Stimulated activated CD4-positive, alpha-beta T cell treated with anti-CD3 and anti-CD28 coated beads, Interleukin-4, amount 100 ng/mL, for 48 hours (primary cell): ENCODE measurements at places on chromosomes 11 and 22.

DNA sequence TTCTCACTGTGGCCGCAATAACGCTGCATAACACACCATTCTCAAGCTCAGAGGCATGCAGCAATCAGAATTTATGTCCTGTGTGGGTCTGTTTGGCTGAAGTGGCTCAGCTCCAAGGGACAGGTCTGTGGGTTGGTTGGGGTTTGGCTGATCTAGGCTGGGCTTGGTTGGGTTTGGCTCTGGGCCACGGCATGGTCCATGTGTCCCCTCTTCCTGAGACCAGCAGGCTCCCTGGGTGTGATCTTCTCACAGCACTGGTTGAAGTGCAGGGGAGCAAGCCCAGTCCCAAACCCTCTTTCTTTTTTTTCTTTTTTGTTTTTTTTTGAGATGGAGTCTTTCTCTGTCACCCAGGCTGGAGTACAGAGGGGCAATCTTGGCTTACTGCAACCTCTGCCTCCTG, 25.0 kb downstream of the SMIM38 start:
- DNase-seq = no peak

GRCh38 chr22:37126383-37126782, 16.9 kb upstream of the TMPRSS6 start:
- no peak for DNase-seq

DNA sequence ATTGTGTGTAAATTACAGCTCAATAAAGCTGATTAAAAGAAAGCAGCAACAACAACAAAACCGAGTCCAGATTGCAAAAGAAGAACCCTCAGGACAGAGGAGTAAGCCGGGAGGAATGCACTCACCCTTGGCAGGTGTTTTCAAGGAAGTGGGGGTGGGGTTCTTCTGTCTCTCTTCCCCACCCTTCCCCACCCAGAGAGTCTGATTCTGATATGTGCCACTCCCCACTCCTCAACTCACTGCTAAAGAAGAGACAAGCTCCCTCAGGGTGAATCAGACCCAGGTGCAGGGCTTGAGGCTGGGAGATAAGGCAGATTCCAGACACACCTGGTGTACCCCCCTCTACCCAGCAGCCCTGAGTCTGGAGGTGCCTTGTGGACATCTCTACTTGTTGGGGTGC, 38.4 kb upstream of the PHF21A start:
- no peak for DNase-seq

DNA sequence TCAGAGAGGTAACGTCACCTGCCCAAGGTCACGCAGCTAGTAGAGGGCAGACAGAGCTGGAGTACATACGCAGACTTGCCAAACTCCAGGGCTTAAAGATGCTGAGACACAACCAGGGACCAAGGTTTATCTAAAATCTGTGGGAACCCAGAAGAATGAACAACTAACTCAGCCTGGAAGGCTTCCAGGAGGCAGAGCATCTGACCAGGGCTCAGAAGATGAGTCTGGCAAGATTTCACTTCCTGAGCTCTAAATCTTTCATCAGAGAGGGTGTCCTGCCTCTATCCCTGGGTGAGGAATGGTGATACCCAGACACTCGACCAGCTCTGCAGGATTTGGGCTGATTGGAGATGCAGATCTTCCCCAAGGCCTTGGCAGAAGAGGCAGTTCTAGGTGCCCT, 9.1 kb downstream of the GAL3ST1 start:
- no peak for DNase-seq

DNA sequence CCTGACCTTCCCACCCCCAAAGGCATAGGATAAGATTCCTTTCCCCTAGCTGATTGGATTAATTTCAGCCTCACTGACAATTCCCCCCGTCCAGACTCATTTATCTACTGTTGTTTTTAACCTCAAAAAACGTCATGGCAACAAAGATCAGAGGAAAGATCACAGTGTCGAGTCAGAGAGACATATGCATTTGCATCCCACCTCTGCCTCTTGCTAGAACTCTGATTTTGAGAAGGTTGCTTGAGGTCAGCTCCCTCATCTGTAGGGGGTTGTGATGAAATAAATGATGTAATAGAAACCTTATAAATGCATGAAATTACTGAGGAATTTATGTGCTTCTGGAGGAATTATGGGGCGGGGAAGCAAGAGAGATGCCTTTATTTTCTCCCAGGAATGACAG, 53.3 kb upstream of the SYN3 start:
- no peak for DNase-seq

GRCh38 chr11:78032090-78032489, 9.0 kb upstream of the KCTD14 start:
- DNase-seq = no peak

DNA sequence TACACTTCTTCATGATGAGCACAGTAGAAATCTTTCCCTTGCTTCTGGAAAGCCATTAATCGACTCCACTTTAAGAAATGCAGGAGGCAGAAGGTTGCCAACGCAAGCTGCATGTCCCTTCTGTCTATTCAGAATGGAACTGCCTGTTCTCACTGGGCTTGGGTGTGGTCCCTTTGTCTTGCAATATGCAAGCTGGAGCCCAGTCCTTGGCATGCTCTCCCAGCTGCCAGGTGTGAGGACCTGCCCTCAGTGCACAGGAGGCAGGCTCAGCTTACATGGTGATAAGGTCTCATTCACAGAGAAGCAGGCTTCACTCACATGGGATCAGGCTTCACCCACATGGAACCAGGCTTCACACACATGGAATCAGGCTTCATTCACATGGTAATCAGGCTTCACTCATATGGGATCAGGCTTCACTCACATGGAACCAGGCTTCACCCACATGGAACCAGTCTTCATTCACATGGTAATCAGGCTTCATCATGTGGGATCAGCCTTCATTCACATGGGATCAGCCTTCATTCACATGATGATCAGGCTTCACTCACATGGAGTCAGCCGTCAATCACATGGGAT, 59.2 kb upstream of the USP47 start:
- no peak for DNase-seq

- DNase-seq = no peak
Measured at GRCh38 chr11:128457874-128458273, 129.5 kb downstream of the ETS1 start.

GRCh38 chr11:37115963-37116362, 517.9 kb upstream of the RAG2 start:
- no peak for DNase-seq

- DNase-seq = no peak
Measured at GRCh38 chr22:22479999-22480532, 28.5 kb downstream of the ZNF280B start.

- DNase-seq = no peak
Measured at GRCh38 chr11:2205981-2206690, 34.5 kb upstream of the TH start.

GRCh38 chr11:8805296-8805695, 105.7 kb upstream of the AKIP1 start:
- DNase-seq = no peak

- DNase-seq = no peak
Measured at GRCh38 chr11:59759900-59760299, 4.7 kb downstream of the STX3 start.

GRCh38 chr11:15864026-15864805, 492.1 kb downstream of the SOX6 start:
- no peak for DNase-seq

GRCh38 chr11:8987446-8987845, 16.4 kb downstream of the NRIP3 start:
- no peak for DNase-seq

DNA sequence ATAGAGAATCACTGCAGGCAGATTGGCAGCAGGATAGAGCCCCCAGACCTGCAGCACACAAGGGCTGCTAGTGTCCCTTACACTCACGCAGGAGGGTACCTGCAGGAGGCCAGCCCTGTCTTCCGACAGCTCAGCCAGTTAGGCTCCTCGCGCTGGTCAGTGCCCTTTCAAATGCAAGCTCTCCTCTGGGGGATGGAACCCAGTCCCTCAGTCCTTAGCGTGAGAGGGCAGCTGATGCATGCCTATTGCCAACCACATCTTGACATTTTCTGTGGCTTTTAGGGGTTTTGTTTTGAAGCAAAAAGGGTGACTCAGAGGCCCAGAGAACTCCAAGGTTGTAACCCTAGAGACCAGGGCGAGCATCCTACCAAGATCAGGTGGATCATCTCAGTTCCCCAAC, 40.0 kb downstream of the WNT11 start:
- peak; percentile 19 for DNase-seq

DNA sequence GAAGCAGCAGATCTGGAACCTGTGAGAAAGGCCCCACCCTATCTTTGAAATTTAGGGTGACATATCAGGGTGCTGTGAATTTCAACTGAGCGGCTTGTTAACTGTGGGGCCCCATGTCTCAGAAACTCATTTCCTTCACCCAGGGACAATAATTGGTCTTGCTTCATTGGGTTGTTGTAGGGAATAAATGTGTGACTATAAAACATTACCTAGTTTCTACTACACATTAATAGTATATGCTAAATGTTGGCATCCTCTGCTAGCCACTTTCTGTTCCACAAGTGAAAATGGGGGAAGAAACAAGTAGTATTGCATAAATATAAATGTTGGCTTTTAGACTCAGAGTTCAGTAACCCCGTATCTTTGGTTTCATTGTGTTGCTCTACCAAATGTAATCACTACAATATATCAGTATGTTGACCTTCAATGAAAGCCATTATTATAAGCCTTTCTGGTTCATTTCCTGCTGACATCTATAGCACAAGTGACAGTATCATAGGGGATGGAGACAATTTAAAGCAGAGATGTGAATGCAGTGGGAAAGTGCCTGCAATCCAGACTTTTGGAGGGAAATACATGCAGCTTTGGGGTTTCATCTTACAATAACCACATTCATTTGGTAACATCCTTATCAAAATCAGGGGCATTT, 905.5 kb upstream of the RAG2 start:
- no peak for DNase-seq

DNA sequence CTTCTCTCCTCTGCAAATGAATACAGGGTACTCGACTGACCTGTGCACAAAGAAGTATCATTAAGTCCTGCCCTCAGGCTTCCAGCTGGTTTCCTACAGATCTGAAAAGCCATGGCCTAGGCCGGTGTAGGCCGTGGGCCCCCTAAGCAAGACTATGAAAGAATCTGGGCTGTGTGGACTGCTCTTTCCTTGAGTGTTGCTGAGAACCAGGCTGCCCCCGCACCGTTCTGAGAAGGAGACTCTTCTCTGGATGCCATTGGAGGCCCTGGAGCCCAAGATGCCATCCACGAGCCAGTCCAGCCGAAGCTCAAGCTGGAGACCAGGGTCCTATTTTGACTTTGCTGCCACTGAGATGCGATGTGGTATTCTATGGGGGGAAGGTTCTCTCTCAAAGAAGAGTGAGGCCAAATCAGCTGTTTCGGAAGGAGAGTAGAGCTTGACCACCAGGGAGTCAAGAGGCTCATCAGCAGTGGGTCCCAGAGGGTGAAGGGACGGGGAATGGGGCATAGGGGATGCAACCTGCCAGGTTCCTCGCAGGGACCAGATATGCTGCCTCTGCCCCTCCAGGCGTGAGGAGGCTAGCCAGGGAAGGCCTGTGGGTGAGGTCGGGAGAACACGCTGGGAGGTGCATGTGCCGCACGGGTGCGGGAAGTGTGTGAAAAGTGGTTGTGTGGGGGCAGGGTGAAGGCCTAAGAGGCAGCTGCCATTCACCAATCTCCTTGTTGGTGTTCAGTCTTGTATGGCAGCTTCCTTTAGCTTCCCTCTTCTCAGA, 96.4 kb upstream of the B3GAT1 start:
- no peak for DNase-seq

DNA sequence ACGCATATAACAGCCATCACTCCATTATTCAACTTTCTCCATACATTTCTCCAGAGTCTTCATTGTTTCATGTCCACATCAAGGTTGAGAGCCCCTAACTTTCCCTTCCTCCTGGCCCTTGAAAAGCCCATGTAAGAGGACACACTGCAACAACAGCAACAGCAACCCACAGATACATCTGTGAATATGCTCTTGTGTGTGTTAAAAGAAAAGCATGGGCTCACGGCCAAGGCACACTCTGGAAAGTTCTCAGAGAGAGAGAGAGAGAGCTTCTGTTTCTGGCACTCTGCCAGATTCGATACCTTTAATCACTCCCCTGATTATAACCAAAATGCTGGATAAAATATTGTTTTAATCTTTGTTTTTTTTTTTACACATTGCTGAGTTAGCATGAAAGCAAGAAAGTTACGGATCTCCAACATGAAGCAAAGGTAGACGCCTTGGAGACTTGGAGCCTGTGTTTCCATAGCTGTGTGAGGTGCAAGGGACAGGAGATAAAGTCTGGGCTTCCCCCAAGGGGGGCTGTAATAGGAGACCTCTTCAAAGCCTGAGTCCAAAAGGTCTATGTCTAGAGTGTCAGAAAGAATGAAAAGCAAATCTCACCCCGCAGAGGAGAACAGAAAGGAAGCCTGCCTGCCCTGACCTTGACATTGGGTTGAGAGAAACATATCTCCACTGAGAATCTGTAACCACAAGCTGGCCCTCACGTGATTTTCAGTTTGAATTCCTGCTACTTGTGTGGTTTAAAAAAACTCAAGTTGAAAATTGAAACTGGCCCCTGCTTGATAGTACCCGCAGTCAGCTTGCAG, 33.7 kb upstream of the MPPED1 start:
- DNase-seq = no peak

- DNase-seq = no peak
Measured at GRCh38 chr11:133778161-133778560, 67.2 kb downstream of the SPATA19 start.

- DNase-seq = no peak
Measured at GRCh38 chr22:49208004-49208402, 619.7 kb downstream of the BRD1 start.
